Astrocyte (in vitro differentiated cells and primary cell): ENCODE measurements at places on chromosomes 7 and 10. TPM values are rescaled to one million over a fixed set of nuclear protein-coding genes. Genes with fewer than 3 reads are reported as not detected.

DNA sequence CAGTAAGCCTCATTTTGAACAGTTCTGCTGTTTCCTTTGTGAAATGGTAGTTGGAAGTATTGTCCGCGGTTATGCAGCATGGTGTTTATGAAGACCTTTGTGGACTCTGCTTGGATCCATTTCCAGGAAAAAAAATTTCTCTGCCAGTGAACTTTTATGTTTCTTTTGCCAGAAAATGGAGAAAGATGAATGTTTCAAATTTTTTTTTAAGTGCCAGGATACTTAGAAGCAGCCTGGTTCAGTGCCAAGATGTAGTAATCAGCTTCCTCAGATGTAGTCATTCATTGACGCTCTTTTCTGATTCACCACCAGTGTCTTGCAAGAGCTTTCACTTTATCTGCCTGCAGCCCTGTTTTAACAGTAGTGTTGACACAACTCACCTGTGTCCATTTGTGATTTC is 258.2 kb downstream of the SDK1 start:
- H3K27me3 ChIP-seq = no peaks in the 10 kb centered on the region
- peak; percentile 97 for DNase-seq
- H3K36me3 ChIP-seq = no peaks in the 10 kb centered on the region
- H3K4me1 ChIP-seq = peaks cover 3% of the 10 kb centered on the region

Gene AMPH
- total RNA-seq = 2.9 and 3.3 TPM in 2 replicates

GRCh38 chr10:11457336-11457735 is 154.1 kb downstream of the USP6NL start:
- no peak overlapping the region for H3K4me3 ChIP-seq
- DNase-seq = no peak
- no peaks in the 10 kb centered on the region for H3K4me1 ChIP-seq
- H3K36me3 ChIP-seq = no peaks in the 10 kb centered on the region
- no peak overlapping the region for H3K27ac ChIP-seq
- H3K27me3 ChIP-seq = no peaks in the 10 kb centered on the region

- H3K36me3 ChIP-seq = peaks cover 2% of the 10 kb centered on the region
- H3K27me3 ChIP-seq = no peaks in the 10 kb centered on the region
- H3K27ac ChIP-seq = peak overlapping the region; percentile 97
- no peak overlapping the region for H3K4me3 ChIP-seq
Observed at GRCh38 chr7:55073051-55073511, 54.3 kb downstream of the EGFR start.

GRCh38 chr10:73206385-73206784 is 38.5 kb downstream of the FAM149B1 start:
- no peak overlapping the region for H3K27ac ChIP-seq
- no peaks in the 10 kb centered on the region for H3K27me3 ChIP-seq
- H3K4me1 ChIP-seq = no peaks in the 10 kb centered on the region
- H3K4me3 ChIP-seq = no peak overlapping the region

DNA sequence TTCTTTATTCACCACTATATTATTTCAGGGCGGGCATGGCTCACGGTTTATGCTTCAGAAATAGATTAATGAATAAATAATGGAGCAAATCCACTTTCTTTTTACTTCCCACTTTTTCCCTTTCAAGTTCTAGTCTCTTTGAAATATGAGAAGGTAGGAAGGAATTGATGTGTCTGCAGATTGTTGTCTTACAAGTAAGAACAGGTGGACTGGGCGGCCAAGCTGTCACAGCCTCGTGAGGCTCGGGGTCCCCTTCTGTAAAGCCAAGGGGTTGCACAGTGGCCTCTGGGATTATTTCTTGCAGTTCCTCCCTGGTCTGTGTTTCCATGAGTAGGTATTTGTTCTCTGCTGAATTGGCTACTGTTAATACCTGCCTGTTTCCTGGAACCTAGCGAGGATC is 11.2 kb downstream of the VWA2 start:
- H3K36me3 ChIP-seq = no peaks in the 10 kb centered on the region
- H3K27me3 ChIP-seq = peaks cover 4% of the 10 kb centered on the region
- no peaks in the 10 kb centered on the region for H3K4me1 ChIP-seq
- DNase-seq = no peak

DNA sequence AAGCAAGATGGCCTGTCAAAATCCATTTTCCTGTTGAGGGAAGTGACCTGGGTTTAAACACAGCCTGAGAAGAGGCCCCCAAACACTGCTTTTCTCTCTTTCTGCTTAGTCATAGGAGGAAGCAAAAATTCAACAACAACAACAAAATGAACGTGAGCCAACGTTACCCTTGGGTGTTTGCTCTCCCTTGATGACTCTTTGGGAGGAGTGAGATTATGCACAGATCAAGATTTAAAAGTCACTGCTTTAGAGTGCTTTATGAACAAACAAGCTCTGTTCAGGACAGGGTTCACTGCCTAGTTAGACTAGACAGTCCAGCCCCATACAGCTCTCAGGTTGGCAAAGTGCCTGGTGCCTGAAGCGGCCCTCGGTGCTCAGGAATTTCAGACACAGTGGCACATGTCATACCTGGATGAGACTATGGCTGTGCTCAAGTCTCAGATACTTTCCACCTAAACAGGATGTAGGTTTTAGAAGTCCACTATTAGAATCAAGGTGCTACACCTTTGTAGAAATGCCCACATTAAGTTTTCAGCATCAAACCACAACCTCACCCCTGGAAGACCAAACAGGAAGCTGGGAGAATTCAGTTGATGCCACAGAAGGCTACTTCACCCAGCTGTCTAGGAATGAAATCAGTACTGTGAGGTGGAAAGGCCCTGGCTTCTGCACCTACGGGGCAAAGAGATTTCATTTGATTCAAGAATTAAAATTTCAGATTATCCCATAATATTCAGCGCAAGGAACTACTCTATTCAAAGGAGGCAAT is 38.7 kb downstream of the DENND11 start:
- no peaks in the 10 kb centered on the region for H3K27me3 ChIP-seq
- H3K27ac ChIP-seq = no peak overlapping the region

Gene CYP3A7
- not detected in 2 replicates for total RNA-seq

DNA sequence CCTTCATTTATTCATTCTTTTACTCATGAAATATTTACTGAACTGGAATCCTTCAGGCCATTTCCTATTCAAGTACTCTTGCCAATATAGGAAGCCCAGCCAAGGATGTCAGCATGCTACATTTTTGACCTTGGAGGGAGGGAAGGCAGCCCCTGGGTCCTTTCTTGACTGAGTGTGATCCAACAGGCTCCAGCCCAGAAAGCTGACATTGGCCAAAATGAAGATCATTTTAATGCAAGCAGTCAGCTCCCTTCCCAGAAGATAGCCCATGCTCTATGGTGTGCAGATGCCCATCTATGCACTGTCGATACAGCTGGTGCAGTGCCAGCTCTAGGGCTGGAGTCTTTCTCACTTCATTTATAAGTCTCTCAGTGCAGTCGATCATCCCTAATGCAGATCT is 646.0 kb downstream of the KCNMA1 start:
- DNase-seq = no peak
- H3K27me3 ChIP-seq = no peaks in the 10 kb centered on the region
- H3K36me3 ChIP-seq = no peaks in the 10 kb centered on the region
- no peaks in the 10 kb centered on the region for H3K4me1 ChIP-seq
- H3K4me3 ChIP-seq = no peak overlapping the region
- no peak overlapping the region for H3K27ac ChIP-seq

Gene MRC1
- total RNA-seq = 0.05 and 0.07 TPM in 2 replicates

Gene ZNF488
- 0.94 and 1.4 TPM in 2 replicates for total RNA-seq

GRCh38 chr10:94183666-94184264 is 179.0 kb downstream of the NOC3L start:
- H3K36me3 ChIP-seq = no peaks in the 10 kb centered on the region
- peaks cover 18% of the 10 kb centered on the region for H3K4me1 ChIP-seq
- no peak overlapping the region for H3K4me3 ChIP-seq
- no peaks in the 10 kb centered on the region for H3K27me3 ChIP-seq
- peak overlapping the region; percentile 79 for H3K27ac ChIP-seq
